ENCODE measurements at places on chromosomes 2 and 18.
A peak's percentile ranks its signal among the peaks of the same experiment; 100 is the strongest.

DNA sequence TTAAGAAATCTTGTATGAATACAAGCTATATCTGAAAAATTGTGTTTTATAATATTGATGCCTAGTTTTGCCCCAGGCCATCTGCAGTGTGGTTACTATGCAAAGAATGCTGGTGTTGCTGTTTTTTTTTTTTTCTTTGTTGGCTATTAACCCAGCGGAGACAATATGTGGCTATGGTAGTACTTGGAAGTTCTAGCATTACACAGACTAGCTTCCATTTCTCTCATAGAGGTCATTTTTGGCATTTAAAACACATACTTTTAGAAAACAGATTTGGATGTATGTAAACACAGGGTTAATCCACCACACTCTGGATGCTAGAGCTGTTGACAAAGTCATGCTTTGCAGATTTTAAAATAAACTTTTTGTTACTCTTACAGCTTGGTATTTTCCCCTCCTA, 209.8 kb downstream of the NEDD4L start:
- DNase-seq, result no peak

DNA sequence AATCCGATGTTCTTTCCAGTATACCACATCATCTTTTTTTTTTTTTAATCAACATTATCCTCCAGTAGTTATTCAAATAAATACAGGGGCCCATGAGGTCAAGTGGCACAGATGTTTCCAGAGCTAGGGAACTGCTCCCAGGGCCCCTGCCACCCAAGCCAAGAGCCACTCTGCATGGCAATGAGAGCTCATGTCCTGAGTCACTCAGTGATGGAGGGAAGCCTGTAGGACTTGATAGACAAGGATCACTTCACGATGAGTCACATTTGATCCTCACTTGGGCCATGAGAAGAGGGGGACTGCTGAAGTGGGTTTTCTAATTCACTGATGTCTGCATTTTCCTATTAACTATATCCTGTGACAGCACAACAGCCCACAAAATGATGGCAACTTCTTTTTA, 127.0 kb upstream of the PKDCC start:
- no peak for DNase-seq

- no peak for DNase-seq
Measured at GRCh38 chr2:16043192-16043591, 102.8 kb downstream of the MYCN start.

DNA sequence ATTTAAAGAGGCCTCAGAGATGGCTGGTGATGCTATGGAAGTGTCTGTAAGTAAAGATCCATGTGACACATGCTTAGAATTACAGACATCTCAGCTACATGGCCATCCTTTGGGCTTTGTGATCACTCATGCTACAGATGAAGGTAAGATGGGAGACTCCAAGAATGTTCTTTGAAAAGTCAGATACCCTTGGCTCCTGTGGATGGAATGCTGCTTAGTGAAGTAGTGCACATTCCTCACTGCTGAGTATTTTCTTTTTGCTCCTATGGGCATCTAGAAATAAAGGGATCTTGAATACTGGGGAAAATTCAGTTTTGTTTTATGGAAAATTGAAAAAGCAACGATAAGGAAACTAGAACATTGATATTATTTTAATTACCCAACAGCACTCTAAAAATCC, 55.2 kb upstream of the REV1 start:
- DNase-seq, result peak; percentile 45

DNA sequence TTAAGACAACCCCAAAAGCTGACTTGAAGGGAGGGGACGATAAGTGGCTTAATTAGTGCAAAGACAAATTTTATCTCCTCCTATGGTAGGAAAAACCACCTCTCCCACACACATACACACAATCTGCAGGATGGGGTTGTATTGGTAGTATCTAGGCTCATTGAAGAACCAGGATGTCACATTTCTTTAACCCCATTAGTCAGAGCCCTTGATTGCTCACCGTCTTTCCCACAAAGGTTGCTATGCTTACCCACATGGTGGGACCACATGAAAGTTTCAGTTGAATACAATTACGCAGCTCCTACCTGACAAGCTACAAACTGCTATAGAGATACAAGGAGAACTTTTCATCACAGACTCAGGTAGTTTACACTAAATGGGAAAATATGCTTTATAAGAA, 765.0 kb upstream of the CELF4 start:
- no peak for DNase-seq

DNA sequence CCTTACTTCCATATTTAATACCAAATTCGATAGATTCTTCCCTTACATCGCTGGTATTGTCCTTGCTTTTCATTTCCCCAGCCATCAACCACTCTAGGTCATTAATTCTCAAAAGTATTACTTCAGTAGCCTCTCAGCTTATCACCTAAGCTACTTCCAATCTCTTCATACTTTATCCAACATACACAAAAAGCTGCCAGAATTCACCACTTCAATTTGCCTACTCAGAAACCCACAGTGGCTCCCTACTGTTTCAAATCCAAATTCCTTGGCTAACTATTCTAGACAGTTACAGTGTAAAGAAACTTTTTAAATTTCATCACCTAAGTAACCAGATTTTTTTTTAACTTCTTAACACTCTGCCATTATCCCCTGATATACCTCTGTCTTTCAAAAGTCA, 4.7 kb downstream of the SLC25A12 start:
- no peak for DNase-seq

DNA sequence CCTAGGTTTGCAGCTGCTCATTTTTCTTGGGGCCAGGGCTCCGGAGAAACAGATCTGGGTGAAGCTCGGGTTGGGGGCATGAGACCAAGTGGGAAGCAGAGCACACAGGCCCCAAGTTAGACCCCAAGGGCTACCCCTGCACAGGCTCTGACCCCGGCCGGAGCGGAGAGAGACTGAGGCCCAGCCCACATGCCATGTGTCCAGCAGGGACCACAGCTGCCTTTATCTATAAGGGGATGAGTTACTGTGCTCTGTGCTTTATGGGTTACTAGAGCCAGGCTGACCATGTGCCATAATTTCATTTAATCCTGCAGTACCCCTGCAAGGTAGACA, 30.3 kb upstream of the PRLH start:
- no peak for DNase-seq

DNA sequence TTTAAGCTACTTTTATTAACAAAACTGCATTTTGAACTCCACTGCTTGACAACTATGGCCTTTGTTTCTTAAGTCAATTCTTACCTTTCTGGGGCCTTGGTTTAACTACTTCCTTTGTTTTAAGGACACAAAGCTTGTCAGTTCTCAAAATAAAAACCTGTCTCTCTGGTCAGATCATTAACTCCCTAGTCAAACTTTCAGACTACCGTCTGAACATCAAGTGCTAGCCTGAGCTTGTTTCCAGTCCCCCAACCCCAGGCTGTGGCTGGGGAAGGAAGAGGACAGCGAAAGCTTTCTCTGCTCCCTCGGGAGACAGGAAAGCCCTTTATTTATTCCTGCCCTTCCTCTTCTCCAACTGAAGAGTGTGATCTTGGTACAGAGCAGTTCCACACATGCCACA, 1.7 kb downstream of the SH3YL1 start:
- DNase-seq, result no peak

- no peak for DNase-seq
Measured at GRCh38 chr2:135144343-135144742, 92.3 kb downstream of the RAB3GAP1 start.

GRCh38 chr18:28158083-28158581, 18.8 kb downstream of the CDH2 start:
- no peak for DNase-seq

DNA sequence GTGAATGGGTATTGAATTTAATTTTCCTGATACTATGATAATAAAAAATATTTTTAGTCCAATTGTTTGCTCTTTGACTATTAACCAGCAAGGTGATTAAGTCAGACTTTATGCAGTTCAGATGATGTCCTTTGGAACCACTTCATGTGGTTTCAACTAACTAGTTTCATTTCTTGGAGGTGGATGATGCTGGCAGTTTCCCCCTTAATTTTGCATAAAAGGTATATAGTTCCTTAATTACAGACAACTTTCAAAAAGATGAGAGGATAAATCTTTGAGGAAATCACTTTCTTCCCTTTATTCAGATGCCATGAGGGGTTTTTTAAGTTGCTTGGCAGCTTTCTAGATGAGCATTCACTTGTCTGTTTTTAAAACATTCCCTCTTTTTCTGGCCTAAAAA, 223.1 kb downstream of the PHLPP1 start:
- DNase-seq, result no peak

DNA sequence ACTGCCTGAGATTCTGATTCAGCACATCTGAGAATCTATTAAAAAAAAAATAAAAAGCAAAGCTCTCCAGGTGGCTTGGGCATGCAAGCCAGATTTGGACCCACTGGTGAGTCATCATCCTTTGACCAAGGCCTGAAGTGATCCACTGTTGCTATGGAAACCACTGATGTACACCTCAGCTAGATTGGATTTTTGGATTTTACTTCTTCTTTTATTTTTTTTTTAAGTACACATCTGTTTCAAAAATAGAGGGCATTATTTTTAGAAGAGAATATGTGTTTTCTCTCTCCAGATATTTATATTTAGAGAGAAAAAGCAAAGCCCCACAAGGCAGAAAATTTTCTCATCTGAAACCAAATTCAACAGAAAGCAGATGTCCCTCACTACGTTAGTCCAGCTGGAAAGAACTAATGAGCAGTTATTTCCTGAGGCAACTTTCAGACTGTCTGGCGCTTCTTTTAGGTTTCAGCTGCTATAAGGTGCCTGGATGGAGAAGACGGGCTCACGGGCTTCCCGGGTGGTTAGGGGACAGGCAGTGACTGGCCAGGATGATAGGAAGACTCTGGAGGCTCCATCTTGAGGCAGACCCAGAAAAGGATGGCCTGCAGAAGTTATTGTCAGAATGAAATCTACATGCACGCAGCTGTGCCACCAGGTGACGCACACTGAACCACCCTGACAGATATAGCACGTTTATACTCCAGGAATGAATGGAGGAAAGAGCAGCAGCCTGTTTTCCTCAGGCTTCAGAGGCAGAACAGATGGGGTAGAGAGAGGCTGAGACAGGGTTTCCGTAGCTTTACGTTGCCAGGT, 50.5 kb downstream of the MRPL35 start:
- peak; percentile 50 for DNase-seq

DNA sequence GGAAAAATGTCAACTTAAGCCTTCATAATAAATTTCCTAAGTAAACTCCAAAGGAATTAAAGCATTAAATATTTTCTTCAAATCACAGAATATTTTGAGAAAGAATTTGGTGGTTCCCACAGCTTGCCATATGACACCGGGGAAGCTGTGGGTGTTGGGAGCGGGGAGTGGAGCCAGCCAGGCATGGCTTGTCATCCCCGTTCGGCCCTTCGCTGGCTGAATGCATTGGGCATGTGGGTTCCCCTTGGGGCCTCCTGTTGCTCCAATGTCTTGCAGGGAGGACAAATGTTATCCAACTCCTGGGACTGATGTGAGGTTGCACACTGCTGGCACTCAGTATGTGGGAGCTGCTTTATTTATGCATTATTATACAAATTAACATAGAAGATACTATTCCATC, 18.6 kb downstream of the NGEF start:
- no peak for DNase-seq

DNA sequence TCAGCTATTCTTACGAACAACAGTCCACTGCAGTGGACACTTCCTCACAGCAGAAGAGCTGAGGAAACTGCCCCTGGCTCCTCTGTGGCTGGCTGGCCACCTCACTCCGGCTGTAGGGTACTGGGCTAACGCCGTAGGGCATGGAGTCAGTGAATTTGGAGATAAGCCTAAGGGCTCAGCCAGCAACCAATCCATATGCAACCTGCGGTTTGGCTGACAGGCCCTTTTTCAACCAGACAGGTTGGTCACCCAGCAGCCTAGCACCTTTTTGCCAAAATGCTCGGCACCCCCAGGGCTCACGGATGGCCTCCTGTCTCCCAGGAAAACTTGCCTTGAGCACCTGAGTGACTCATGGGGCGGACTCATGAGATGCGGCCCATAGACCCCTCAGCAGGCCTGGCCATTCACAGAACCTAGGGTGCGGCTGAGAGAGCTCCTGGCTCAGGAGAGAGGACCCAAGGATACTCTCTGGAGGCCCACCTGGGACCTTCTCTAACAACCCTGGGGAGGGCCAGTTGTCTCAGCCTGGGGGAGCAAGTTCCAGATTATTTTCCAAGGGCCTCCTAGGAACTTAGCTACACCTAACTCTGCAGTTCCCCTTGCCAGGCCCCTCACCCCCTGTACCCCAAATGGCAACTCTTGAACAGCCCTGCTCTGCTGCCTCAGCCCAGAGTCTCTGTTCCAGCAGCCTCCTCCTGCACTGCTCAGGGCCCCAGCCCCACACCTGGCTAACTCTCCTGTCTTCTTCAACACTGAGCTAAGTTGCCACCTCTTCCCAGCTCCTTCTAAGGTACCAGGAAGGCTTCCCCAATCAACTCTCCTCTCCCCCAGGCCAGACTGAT, 252.1 kb downstream of the CYP26B1 start:
- no peak for DNase-seq

GRCh38 chr2:234496055-234496834, 636 bp downstream of the ARL4C start:
- no peak for DNase-seq

GRCh38 chr2:227134591-227134990, 29.4 kb downstream of the COL4A4 start:
- no peak for DNase-seq

- DNase-seq, result no peak
Measured at GRCh38 chr2:132652474-132652873, 17.5 kb downstream of the LYPD1 start.

- no peak for DNase-seq
Measured at GRCh38 chr18:26004832-26005231, 85.6 kb downstream of the SS18 start.

DNA sequence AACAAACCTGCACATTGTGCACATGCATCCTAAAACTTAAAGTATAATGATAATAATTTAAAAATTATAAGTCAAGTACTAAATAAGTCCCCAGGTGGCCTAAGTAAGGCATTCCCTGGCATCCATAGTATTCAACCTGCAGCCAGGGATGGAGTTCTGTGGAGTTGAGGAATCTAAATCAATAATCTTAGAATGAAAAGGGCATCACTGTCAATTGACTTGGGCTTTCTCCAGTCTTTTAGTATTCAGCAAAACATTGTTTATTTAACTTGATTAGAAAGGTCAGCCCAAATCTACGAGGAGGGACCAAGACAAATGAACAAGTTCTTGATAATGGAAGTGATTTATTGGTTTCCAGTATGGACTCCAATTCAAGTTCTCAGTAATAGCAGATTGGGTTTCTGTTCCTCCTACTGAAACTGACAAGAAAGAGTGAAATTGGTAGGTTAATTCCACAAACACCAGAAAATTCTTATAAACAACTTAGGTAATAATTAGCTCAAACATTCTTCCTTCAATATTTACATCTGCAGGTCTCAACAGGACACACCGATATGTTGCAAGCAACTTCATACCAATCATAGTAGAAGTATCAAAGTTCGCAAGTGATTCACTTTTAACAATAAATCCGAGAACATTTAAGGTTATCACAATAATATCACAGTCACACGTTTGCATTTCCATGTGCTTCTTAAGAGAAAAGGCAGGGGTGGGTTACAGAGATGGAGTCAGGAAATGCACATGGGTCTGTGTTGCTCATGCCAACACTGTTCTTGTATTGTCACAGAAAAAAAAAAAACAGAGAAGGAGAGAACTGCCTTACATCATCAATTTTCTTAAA, 51.7 kb upstream of the EHBP1 start:
- no peak for DNase-seq

Measured in H54 (cell line).